A549 (cell line): ENCODE measurements at places on chromosomes 5 and 9.

DNA sequence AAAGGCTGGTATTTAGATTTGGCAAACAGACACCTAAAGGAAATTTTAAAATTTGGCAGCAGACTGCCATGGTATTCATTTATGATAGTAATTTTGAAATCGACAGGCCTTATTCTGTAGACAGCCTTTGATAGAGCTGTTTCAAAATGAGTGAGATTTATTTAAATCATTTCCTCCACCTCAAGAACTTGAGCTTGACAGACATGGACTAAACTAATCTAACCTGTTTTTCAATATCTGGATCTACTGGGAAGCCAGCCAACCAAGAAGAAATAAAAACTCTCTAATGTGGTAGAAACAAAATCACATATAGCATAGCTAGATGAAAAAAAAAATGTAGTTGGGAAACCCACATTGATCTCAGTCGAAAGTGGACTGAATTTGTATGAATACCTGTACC, 56.9 kb upstream of the RASA1 start:
- no peak for DNase-seq

DNA sequence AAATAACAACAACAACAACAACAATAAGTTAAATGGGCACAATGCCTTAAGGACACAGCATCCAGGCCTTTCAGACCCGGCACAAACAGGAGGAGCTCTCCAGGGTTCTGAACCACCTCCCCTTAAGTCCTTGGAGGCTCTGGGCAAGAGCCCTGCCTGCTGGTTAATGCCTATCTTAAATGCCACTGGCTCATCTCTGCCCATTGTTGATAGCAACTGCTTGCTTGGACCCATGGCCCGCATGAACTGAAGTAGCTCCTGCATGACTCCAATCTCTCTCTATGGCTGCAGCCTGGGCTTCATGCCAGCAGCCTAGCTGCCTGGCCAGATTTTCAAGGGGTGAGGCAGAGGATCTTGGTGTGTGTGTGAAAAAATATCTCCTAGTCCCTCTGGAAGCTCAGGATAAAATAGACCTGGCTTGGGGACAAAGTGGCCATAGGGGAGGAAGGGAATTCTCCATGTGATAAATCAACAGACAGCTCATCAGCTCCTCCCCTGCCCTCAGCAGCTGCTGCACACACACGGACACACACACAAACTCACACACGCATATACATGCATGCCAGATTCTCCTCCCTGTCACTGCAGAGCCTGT, 27.4 kb downstream of the FAM219A start:
- peak; percentile 8 for DNase-seq

DNA sequence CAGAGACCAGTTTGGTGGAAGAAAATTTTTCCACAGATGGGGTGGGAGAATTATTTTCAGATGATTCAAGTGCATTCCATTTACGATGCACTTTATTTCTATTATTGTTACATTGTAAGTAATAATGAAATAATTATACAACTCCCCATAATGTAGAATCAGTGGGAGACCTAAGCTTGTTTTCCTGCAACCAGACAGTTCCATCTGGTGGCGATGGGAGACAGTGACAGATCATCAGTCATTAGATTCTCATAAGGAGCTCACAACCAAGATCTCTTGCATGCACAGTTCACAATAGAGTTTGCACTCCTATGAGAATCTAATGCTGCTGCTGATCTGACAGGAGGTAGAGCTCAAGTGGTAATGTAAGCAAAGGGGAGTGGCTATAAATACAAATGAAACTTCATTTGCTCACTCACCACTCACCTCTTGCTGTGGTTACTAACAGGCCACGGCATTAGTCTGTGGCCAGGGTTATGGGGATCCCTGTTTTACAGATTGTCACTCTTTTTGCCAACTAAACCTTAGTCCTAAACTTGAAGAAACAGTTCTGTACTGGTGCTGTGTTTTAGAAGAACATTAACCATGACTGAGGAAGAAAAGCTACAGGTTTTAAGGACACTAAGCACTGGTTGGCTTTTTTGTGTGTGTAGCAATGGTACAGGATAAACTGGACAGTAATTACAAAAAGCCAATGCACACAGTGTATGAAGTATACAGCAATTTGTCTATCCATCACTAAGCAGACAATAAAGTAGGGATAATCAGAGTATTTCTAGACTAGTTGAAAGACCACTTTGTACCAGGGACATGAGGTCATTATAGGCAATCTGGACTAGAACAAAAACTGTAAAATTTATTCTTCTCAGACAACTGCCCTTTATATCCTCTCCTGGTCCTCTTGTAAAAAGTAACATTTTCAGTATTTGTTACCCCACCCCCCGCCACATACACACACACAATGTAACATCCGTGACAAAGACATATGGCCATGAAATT, 9.9 kb downstream of the TMEM232 start:
- DNase-seq = peak; percentile 8

- DNase-seq = no peak
These were observed 1046.9 kb upstream of the WWC1 start for GRCh38 chr5:167244583-167244982.

DNA sequence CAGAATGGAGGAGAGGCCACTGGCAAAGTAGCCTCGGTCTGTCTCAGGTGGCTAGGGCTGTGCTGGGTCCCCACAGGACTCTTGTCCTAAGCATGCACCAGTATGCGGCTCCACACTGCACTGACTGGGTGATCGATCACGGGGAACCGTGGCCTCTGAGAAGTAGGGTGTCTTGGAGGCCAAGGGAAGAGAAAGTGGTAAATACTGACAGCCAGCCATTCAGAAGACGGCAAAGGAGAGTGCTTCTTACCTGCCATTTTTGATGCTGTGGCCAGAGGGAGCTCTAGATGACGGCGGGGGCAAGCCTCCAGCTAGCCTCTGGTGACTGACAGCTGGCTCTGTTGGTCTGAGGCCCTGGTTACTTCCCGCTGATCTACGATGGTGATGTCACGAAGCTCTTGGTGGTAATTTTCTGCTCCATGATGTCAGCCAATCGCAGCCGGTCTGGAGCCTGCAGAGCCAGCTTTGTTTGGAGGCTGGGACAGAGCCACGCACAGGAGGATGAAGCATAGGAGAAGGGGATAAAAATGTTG, 40.4 kb upstream of the GADD45G start:
- DNase-seq = peak; percentile 48

GRCh38 chr9:127180457-127181314, 58.3 kb upstream of the ANGPTL2 start:
- no peak for DNase-seq

GRCh38 chr9:133023117-133023890, 7.5 kb upstream of the GTF3C5 start:
- DNase-seq = peak; percentile 22

GRCh38 chr9:120645760-120646159, 65.8 kb upstream of the CDK5RAP2 start:
- no peak for DNase-seq

- no peak for DNase-seq
These were observed 297.3 kb upstream of the RIOK2 start for GRCh38 chr5:97480313-97480712.

- no peak for DNase-seq
These were observed 400.9 kb upstream of the IRX1 start for GRCh38 chr5:3194684-3195083.

- no peak for DNase-seq
These were observed 20.5 kb upstream of the GPX3 start for GRCh38 chr5:150999704-151000442.

DNA sequence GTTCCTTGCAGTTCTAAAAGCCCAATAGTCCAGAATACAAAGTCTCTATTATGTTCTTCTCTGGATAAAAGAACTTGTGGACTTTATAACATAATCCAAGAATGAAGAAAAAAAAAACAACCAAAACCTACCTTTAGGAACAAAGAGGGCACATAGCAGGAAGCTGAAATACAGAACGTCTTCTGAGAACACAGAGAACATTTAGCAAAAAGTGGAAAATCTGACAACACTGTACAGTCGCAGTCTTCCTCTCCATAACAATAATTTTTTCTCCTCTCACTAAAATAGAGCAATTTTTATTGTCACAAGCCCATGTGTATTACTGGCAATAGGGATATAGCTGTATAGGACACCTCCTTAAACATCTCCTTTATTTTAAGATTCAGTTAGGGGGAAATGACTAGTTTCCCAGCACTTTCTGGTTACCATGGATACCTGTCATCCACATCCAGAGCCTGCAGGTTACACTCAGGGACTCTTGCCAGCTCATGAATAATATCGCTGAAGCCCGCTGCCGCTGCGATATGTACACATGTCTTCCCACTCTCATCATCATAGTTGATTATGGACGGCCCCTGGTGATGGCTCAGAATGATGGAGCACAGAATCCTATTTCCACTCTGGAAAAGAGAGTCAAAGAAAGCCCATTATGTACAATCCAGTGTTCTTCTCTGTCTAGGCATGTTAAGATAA, 106.5 kb downstream of the ANKRD55 start:
- DNase-seq = peak; percentile 22

DNA sequence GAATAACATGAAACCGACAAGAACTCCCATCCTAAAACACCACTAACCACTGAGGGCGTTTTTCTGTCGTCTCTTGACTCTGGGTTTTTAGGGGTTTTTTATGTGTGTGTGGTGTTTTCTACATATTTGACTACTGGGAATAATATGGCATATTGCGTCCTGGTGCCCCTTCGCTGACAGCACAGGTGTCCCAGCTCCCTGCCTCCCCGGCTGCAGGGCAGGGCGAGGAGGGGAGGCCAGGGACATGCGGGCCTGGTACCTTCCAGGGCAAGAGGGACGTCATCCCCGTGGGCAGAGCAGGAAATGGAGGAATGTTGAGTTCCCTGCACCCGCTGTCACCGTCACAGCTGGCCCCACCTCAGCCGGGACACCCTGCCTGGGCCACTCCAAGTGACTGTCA, 34.8 kb downstream of the VAV2 start:
- DNase-seq = no peak
